ENCODE measurements at places on chromosomes 7 and 10. TPM values are rescaled to one million over a fixed set of nuclear protein-coding genes. Genes with fewer than 3 reads are reported as not detected.

The LFNG gene
- 9.4 TPM for total RNA-seq

The WDFY4 gene
- total RNA-seq: 0.41 TPM

The ZCWPW1 gene
- total RNA-seq: 2.0 TPM

The ENTPD1 gene
- total RNA-seq: 6.9 TPM

The ACTR3C gene
- 5.3 TPM for total RNA-seq

DNA sequence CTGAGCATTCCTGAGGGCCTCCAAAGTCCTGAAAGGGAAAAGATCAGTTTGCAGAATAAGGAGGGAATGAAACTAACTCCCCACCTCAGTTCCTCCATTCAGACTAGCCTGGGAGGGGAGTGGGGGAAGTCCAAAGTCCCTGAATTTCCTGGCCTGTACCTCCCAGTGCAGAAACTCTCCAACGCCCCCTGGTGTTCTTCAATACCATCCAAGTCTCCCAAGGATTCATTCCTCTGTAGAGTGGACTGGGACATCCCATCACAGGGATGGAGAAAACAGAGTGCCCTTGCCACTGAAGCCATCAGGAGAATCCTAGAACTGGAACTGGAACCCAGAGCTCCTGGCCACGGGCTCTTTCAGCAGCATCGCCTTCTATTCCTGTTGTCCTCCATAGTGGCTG is 1.6 kb upstream of the COL13A1 start:
- DNase-seq: peak; percentile 34

DNA sequence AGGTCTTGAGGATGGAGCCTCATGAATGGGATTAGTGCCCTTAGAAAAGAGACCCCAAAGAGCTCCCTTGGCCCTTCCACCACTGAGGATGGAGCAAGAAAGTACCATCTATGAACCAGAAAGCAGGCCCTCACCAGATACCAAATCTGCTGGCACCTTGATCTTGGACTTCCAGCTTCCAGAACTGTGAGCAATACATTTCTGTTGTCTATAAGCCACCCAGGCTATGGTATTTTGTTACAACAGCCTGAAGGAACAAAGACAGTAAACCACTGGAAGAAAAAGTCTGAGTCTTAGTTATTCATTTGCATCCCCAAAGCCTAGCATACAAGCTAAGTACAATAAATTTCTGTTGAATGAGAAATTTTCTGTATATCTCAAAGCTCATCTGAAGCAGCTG is 37.9 kb upstream of the TNS3 start:
- no peak for DNase-seq

- no peak for DNase-seq
Observed at GRCh38 chr7:22762866-22763265, 35.9 kb downstream of the IL6 start.

DNA sequence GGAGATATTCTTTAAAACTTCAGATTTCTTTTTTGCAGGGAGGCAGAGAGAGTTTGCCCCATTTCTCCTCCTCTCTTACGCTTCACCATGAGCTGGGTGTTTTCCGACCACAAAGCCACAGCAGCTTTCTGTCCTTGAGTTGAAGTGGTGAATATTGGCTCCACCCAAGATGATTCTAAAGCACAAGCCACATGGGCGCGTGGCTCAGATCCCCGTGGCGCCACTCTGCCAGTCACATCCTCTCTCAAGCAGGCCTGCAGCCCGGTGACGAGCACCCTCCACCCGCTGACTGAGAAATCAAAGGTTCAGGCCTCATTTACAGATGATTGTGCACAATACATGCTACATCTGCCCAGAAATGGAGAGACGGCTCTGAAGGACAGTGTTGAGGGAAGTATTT is 27.6 kb upstream of the RNF32 start:
- no peak for DNase-seq

- DNase-seq: no peak
Observed at GRCh38 chr7:148669927-148670326, 28.8 kb upstream of the CUL1 start.

GRCh38 chr10:80187060-80187459 is 18.3 kb downstream of the ANXA11 start:
- DNase-seq: no peak

DNA sequence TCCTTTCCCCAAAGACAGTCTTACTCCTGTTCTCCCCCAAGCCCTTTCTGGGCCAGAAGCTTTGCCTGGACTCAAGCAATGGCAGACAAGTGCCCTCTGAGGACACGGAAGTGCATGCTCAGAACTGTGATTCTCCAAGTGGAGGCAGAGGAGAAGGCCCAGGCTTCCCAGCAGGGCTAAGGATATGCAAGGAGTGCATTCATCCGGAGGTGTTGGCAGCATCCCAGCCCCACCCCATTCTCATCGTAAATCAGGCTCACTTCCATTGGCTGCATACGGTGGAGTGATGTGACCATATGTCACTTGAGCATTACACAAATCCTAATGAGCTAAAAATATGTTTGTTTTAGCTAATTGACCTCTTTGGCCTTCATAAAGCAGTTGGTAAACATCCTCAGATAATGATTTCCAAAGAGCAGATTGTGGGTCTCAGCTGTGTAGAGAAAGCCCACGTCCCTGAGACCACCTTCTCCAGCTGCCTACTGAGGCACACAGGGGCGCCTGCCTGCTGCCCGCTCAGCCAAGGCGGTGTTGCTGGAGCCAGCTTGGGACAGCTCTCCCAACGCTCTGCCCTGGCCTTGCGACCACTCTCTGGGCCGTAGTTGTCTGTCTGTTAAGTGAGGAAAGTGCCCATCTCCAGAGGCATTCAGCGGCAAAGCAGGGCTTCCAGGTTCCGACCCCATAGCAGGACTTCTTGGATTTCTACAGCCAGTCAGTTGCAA is 1.4 kb upstream of the RBP3 start:
- DNase-seq: no peak

Data from frontal cortex (tissue), 4 donors.